ENCODE measurements at places on chromosomes 5 and 9.

DNA sequence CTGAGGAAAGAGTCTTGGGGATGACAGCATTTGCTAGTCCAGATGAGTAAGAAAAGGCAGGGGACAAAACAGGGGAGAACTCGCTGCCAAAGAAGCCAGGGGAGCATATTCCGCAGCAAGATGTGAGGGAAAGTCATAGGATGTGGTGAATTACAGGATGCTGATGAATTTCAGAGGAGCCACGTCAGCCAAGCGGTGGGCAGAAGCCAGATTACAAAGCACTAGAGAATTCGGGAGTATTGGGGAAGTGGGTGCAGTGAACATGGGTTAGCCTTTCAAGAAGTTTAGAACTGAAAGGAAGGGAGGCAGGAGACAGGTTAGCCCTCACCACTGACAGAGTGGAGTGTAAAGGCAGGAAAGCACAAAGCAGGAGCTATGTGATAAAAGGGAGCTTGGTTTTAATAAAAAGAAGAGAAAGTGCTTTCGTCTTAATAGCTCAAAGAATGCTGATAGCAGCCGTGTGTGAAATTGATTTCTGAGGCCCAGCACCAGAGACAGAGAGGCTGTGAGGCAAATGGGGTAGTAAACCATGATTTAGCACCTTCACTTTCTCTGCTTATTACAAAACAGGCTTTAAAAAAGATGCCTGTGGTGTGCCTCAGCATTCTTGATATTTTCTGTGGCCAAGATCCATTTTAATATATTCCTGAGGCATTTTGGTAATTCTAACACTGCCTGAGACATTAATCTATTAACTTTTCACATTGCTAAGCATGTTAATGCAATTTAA, 16.9 kb downstream of the ADAMTSL1 start:
- peak; percentile 45 for DNase-seq

DNA sequence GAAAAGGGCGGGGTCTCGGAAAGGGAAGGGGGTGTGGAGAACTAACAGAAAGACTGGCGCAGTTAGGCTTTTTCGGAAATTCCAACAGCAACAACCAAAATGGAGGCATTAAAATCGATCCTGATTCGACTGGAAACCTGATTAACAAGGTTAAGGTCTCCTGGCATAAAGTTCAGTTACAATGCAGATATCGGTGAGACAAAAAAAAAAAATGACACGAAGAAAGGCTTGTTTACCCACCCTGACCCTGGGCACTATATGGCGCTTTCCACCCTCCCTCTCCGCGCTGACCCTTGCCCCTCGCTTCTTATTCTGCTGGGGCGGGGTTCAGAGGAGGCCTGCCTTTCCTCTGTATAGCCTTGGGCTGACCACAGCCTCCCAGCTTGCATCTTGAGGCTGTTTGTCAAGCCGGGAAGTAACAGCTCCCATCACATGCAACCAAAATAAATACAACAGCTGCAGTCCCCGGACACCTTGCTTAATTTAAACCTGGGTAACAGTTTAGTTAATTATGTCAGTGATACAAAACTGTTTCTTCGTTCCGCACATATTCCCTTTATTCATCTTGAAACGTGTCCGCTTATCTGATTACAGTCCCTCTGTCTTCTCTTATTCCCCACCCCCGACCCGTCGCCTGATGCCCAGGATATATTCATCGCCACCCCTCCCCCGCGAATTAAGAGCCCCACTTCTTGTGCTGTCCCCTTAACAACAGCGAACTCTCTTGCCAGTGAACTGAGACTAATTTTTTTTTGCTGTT, 795 bp upstream of the PJA2 start:
- DNase-seq, result peak; percentile 94

DNA sequence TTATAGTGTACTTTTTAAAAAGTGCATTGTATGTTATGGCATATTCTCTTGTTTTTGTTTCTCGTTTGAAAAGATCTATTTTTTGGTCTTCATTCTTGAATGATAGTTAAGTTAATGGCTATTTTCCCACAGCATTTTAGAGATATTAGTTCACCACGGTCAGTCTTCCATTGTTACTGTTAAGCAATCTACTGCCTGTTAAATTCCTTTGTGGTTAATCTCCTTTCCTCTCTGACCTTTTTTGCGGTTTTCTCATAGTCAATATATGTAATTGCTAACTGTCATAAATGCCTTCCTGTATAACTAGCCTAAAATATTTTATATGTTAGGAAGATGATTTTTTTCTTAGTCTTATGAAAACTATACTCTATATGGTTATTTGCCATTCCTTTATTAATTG, 250.8 kb upstream of the FBXL7 start:
- no peak for DNase-seq

DNA sequence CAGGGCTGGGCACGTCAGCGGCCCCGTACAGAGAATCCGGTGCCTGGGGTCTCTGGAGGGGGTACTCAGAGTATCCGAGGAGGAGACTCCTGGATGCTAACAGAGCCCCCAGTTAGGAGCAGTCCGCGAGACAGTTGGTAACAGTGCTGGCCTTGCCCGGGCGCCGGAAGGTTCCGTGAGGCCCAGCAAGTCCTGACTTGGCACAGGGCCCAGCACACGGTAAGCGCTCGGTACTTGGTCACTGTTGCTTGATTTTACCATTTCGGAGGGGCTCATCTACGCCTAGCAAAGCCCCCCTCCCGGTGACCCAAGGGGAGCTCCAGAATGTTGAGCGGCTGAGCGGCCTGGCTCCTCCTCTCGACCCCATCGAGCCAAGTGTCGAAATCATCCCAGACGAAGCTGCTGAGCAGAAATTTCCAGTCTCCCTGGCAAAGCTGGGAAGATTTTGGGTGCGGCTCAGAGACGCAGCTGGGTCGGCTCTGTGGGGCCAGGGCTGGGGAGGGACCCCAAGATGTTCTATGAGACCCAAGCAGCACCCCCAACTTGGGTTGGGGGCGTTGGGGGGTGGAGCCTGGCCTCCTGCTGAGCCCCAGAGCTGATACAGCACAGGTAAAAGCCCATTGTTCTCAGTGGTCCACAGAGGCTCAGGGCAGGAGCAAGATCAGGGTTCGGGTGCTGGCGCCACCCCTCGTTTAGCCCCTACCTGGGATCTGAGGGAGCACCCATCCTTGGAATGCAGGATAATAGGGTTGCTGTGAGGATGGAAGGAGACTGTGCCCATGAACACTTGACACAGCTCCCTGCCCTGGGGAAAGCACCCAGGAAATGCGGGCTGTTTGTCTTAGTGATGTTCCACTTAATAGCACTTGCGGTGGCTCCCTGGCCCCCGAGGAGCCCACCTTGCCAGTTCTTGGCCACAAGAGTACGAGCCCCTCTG, 137.2 kb downstream of the C9orf50 start:
- DNase-seq, result peak; percentile 83

GRCh38 chr5:126863402-126863801, 86.5 kb downstream of the LMNB1 start:
- DNase-seq, result no peak

- DNase-seq, result no peak
Observed at GRCh38 chr5:74030371-74030770, 404.4 kb downstream of the ARHGEF28 start.

DNA sequence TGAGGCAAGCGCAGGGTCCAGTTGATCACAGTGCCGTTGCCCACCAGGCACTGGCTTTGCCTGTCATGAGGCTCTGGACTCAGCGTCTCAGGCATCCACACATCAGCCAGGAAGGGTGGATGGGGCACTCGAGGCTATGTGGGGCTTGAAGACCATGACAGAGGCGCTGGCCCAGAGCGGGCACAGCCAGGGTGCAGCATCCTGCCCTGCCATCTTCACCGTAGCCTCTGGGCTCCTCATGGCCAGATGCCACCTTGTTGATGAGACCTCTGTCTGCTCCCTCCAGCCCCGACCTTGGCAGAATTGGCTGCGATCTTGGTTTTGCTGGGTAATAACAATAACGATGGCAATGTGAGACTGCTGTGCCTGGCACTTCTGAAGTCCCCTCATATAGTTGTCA, 404.2 kb upstream of the IRX2 start:
- DNase-seq, result no peak
